Stimulated activated CD4-positive, alpha-beta T cell treated with anti-CD3 and anti-CD28 coated beads, TNF-alpha, amount 100 ng/mL, for 24 hours (primary cell): ENCODE measurements at places on chromosomes 1 and 21.

- DNase-seq, result no peak
Observed at GRCh38 chr1:201488830-201489589, 17.9 kb downstream of the CSRP1 start.

GRCh38 chr1:154342132-154342531, 16.8 kb downstream of the ATP8B2 start:
- DNase-seq, result no peak

- no peak for DNase-seq
Observed at GRCh38 chr21:42293649-42294272, 21.4 kb downstream of the TFF3 start.

DNA sequence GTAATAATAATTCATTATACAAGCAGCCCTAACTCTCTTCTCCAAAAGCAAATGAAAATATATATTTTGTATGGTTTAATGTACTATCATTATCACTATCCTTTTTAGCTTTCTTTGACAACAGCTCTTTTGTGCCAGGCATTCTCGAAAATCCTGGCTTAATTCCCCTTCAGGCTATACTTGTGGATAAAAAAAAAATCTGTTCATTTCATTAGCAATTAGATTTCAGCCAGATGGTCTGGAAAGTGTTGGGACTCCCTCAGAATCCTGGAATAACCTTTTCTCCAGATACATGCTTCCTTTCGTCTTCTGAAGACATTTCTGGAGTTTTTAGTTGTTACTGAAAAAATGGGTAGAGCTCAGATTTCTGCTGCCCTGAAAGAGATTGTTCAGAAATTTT, 83.4 kb upstream of the PLPPR4 start:
- DNase-seq, result no peak

DNA sequence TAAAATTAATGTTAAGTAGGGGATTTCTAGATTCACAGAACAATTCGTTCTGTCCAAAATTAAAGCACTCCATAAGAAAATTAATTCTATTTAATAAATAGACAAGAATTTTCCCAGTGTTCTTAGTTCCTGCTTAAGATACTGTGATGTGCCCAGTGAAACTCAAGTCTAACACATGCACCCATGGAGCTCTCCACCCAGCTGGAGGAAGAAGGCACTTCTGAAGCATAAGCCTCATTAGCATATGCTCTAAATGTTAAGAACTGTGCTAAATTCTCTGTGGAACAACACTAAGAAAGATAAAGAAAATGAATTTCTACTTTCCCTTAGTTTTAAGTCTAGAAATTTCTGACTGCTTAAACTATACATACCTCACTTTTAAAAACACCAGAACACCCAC, 71.2 kb downstream of the TTLL7 start:
- no peak for DNase-seq

GRCh38 chr1:84669831-84670230, 20.4 kb downstream of the SSX2IP start:
- no peak for DNase-seq

DNA sequence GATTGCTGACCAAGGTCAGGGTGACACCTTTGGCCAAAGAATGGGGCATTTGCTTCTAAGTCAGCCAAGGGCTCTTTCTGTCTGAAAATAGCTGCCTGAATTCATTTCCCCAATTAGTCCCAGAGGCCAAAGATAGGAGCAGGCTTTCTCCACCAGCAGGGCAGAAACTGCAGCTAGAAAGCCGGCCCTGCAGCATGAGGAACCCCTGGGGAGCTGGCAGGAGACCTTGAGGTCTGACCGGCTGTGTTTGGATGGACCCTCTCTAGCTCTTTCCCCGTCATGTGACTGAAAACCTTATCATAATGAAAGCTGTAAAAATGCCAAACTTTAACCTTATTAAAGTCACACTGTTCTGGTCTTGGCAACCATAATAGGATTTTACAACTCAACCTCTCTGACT, 93.4 kb downstream of the CD58 start:
- no peak for DNase-seq
